Fibroblast of skin of scalp (primary cell): ENCODE measurements at places on chromosomes 1 and 21.

DNA sequence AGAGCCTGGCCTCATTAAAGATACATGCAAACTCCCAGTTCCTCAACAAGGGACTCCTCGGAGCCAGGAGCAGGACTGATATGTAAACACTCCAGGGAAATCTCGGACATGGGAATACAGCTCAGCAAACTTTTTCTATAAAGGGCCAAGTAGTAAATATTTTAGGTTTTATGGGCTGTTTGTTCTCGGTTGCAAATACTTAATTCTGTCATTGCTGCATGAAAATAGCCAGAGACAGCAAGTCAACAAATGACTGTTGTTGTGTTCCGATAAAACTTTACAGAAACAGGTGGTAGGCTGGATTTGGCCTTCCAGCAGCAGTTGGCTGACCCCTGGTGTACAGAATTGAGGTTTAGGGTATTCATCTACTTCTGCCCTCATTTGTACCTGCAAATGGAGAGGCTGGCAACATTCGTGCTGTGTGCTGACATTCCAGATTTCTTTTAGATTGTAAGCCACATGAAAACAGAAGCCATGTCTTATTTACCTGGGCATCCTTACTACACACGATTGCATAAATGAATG lies 360.3 kb downstream of the NTNG1 start:
- DNase-seq, result no peak

GRCh38 chr1:177849130-177849529 lies 120.7 kb downstream of the SEC16B start:
- peak; percentile 59 for DNase-seq

DNA sequence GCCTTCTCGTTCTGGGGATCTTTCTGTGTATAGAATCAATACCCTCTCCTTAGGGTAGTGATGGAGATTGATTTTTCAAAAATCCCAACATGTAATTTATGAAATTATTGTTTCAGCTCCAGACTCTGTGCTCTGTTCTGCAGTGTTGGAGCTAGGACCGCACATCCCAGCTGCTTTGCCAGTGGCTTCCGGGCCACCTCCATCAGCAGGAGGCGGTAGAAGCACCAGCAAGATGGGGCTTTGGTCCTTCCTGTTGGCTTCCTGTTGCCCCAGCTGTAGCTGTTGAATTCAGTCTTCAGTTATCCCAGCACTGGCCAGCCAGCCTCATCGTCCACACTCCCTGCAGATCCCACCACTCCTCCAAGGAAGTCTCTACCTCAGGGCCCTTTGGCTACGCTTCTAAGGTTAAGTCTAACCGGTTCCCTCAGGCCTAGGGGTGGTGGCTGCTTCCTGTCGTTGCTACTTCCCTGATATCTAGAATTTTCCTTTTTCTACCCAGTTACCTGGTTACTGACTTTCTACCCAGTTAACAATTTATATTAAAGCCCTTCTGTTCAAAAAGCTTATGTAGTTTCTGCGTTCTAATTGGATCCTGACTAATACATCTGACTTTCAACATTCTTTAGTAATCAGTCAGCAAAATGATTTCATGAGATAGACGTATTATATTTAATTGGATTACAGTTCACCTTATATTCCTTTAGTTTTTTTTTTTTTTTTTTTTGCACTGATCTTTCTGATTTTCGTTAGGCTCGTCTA lies 24.6 kb downstream of the GALNT2 start:
- no peak for DNase-seq

DNA sequence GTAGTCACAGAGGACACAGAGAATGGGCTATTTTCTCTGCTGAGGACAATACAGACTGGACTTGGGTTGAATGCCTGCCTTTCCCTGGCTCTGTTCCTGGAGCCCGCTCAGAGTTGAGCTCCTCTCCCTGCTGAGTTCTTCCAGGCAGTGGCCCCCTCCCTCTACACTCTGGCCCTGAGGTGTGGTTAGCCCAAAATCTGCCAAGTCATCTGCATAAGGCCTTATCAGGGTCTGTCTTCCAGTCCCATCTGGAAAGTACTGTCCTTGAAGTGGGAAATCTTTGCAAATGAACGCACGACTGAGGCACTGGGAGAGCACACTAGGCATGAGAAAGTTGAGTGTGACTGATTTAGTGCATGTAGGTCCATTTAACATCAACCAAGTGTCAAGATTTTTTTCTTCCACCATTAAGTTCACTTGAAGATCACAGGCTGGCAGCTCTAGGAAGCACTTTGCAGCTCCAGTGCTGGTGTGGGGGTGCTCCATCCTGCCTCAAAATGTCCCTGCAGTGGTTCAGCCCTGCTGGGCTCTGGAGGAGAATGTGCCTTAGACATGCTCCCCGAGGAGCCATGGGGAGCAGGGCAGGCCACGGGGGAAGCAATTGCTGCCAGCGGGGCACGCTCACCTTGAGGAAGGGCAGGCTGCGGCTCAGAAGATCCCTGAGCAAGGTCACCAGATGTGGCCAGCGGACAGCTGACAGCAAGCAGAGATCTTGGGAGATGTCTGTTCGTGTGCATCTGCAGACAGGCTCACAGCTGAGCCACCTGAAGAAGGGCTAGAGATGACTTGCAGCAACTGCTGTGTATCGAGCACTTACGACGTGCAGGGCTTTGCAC lies 41.5 kb downstream of the IER5 start:
- DNase-seq, result no peak

DNA sequence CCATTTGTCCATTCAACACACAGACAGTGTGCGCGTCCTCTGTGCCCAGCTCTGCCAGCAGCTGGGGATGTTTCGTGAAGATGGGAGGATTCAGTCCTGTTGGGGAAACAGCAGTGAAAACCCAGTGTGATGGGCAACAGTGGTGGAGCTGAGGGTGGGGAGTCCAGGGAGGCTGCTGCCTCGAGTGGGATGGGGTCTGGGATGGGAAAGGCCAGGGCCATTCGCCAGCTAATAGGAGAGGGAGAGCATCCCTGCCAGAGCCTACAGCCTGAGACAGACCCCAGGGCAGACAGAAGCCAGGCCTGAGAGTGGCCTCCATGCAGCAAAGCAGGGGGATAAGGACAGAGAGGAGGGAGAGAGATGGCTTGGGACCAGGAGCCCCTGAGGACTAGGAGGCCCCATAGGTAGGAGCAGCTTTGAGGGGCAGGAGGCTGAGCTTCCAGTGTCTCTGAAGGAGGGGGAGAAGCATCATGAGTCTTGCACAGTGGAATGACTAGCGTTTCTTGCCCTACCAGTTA lies 252.6 kb downstream of the NPHP4 start:
- no peak for DNase-seq

DNA sequence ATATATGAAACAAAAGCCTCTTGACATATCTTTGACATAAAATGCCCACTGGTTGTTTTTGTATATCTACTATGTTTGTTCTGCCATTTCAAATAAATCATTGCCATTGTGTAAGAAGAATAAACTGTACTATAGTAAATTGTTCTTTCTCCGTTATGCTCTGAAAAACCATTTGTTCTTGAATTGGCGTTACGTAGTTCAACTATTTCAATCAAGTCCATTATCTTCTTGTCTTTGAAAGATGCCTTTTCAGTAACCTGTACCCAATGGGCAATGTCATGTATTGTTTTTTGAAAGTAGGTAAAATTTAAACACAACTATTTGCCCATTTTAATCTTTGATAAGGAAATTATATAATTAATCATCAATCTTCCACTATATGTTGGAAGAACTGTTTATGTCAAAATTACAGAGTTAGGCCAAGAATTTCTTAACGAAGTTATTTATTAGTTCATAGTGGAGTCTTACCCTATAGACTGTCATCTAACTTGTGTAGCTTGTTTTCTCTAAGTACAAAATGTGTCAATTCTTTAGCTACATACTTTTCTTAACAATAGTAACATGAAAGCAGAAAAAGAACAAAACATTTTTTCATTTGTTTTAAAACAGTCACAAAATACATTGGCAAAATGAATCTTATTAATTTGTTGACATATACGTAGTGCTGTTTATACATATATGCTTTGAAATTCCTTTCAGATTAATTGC lies 294.8 kb downstream of the PTPRC start:
- DNase-seq, result no peak

- peak; percentile 58 for DNase-seq
Observed at GRCh38 chr1:164637461-164638375, 78.7 kb downstream of the PBX1 start.

- DNase-seq, result no peak
Observed at GRCh38 chr21:20253261-20253660, 744.9 kb upstream of the NCAM2 start.

GRCh38 chr21:45634511-45635183 lies 8.9 kb upstream of the PCBP3 start:
- DNase-seq, result peak; percentile 60

- DNase-seq, result no peak
Observed at GRCh38 chr1:243396424-243396823, 140.6 kb downstream of the SDCCAG8 start.

- DNase-seq, result no peak
Observed at GRCh38 chr1:165495858-165496205, 48.0 kb upstream of the LRRC52 start.

GRCh38 chr21:14071902-14072734 lies 138.6 kb downstream of the LIPI start:
- DNase-seq, result no peak

- no peak for DNase-seq
Observed at GRCh38 chr1:207862241-207862787, 48.6 kb downstream of the CD34 start.

GRCh38 chr1:87927391-87928280 lies 599.0 kb downstream of the LMO4 start:
- no peak for DNase-seq

DNA sequence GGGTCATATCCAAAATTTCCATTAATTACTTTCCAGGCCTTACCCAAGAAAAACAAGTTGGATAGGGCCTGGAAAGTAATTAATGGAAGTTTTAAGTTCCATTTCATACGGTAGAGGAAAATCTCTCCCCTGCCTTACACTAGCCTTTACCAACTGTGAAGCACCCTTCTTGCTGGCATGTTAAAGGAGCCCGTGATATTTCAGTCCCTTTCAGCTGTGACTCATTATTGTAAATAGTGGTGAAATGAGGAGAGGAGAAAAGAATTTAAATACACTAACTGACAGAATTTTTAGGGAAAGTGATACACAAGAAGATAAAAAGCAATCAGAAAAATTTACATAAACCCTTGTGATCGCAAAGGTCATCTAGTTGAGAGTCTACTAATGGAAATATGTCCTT lies 20.3 kb upstream of the KAZN start:
- peak; percentile 34 for DNase-seq

- DNase-seq, result peak; percentile 61
Observed at GRCh38 chr1:207084701-207085180, 3.9 kb upstream of the C4BPB start.

- no peak for DNase-seq
Observed at GRCh38 chr1:3003941-3004270, 17.4 kb upstream of the ACTRT2 start.

DNA sequence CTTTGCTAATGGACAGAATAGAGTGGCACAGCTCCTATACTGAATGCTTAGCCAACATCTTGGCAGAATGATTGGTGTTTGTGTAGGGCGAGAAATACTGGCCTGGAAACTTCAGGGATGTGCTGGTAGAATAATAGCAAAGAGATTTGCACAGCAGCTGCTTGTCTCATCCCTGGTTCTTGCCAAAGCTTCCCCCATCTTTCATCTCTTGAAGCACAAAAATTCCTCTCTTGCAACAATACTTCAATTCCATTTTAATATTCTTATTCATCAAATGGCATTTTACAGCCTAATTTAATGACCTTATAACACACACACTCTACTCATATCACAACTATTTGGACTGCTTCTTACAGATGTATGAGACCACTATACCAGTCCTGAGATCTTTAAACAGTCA lies 37.7 kb downstream of the LHX8 start:
- no peak for DNase-seq

DNA sequence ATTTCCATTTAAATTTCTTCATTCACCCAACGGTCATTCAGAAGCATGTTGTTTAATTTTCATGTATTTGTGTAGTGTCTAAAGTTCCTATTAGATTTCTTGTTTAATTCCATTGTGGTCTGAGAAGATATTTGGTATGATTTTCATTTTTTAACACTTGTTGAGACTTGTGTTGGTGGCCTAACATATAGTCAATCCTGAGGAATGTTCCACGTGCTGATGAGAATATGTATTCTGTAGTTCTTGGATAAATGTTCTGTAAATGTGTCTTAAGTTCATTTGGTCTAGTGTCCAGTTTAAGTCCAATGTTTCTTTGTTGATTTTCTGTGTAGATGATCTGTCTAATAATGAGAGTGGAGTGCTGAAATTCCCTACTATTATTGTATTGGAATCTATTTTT lies 22.7 kb upstream of the LCE5A start:
- DNase-seq, result no peak

DNA sequence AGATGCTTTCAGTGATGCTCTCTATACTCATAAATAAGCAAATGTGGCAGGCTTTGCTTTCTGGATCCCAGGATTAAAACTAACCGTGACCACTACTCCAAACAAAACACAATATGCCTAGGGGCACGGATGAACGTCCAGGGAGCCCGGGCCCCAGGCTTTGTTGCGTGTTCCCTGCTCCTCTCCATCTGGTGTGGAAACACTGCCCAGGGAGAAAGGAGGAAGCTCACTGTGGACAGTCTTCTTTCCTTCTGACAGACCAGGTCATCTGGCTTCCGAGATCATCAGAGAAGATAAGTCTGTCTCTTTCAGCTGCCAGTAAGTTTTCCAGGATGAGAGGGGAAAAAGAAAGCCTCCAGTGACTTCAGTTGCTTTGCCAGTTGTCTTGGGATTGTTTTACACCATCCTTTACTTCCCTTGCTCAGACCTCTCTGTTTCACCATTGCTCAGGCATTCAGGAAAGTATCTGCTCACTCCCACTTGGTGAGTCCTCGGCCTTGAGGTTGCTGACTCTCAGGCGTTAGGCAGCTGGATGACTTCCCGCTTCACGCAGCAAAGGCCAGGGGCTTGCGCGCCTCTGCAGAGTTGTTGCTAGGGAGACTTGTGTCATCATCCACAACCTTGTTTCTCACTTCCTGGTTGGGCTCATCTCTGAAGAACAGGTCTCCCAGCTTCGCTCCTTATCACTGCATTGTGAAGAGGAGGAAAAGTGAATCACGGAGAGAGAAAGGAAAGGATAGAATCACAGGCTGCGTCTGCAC lies 20.6 kb upstream of the PGD start:
- peak; percentile 76 for DNase-seq

DNA sequence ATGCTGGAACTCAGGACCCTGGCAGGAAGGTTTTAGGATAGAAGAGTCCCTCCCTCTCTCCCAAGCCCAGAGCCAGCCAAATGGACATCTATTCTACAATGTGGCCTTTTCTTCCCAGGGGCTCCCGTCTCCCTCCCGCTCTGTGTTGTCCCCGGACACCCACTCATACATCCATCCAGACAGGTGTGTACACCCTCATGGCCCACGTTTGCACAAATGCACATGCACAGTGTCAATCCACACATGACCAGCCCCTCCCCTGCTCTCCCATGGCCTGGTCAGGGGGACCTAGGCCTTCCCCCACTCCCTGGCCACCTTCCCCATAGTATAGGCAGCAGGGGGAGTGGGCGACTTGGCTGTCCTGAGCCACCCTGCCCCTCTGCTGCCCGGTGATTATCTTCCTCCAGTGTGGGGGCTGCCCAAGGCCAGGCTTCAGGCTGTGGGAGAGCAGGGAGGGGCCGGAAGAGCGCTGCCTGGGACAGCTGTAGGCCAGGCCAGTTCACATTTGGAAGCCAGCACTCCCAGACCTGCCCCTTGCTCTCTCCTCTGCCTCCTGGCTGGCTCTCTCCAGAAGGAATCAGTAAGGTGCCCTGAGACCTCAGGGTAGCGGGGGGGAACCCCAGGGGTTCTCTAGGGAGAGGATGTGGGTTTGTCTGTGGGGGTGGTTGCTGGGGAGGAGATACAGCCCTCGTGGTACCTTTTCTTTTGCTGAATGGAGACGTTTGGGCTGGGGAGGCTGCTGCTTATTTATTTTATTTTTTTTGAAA lies 4.1 kb upstream of the PTPN7 start:
- no peak for DNase-seq

- no peak for DNase-seq
Observed at GRCh38 chr1:112322018-112322417, 74.0 kb upstream of the CTTNBP2NL start.
